NCI-H1930 (cell line): ENCODE measurements at places on chromosomes 7 and 10.

DNA sequence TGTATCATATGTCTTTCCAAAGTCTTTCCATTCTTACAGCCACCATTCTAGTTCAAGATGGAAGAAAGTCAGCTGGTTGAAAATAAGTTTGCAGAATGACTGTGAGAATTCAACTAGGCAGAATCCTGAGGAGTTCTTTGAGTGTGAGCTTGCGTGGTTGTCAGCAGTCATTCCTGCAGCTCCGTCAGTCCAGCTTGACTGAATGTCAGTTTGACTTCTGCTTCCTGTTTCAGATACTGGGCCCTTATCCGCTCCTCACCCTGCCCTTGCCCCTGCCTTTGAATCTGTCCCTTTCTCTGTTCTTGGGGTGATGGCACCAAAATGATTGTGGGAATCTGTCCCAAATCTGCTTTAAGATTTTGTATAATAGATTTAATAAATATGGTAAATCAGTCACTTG is 27.8 kb downstream of the SLC26A5 start:
- no peak for DNase-seq

DNA sequence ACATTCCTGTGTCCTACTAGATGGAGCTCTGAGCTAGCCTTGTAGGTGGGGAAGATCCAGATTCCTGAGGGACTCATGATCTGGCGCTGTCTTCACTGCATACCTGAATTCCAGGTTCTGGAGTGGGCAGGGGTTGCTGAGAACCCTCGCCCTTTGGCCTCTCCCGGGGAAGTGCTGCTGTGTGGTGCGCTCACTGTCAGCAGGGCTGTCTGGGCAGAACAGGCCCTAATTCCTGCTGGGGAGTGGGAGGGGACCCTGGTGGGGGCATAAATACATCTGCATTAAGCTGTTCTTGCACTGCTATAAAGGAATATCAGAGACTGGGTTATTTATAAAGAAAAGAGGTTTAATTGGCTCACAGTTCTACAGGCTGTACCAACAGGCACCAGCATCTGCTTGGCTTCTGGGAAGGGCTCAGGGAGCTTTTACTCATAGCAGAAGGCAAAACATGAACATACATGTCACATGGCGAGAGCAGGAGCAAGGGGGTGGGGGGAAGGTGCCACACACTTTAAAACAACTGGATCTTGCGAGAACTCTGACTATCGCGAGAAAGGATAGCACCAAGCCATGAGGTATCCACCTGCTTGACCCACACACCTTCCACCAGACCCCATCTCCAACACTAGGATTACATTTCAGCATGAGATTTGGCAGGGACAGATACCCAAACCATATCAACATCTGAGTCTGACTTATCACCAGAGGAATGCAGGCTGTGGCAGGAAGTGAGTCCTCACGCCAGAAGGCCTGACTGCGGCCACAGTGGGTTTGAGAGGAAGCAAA is 115.0 kb downstream of the ADCY1 start:
- DNase-seq = no peak

GRCh38 chr10:86536294-86536861 is 14.8 kb upstream of the WAPL start:
- no peak for DNase-seq

GRCh38 chr10:123884907-123885381 is 6.7 kb downstream of the CPXM2 start:
- no peak for DNase-seq

DNA sequence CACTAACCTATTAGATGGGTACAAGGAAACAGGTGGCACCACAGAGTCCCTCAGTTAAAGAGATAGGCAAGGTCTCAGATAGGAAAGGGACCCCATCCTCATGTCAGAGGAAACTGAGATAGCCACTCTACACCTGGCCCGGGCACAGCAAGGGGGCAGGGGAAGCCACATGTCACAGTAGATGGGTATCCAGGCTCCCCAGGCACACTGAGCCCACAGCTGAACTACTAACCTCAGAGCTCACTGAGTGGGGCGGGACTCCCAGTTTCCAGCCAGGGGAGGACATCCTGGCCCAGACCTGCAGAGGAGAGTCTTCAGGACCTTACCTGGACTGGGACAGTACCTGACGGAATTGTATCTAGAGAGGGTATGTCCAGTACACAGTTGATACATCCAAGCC is 3.7 kb upstream of the CDHR1 start:
- DNase-seq = no peak
